Activated CD4-positive, alpha-beta T cell treated with anti-CD3 and anti-CD28 coated beads for 36 hours (primary cell): ENCODE measurements at places on chromosomes 6 and 20.

DNA sequence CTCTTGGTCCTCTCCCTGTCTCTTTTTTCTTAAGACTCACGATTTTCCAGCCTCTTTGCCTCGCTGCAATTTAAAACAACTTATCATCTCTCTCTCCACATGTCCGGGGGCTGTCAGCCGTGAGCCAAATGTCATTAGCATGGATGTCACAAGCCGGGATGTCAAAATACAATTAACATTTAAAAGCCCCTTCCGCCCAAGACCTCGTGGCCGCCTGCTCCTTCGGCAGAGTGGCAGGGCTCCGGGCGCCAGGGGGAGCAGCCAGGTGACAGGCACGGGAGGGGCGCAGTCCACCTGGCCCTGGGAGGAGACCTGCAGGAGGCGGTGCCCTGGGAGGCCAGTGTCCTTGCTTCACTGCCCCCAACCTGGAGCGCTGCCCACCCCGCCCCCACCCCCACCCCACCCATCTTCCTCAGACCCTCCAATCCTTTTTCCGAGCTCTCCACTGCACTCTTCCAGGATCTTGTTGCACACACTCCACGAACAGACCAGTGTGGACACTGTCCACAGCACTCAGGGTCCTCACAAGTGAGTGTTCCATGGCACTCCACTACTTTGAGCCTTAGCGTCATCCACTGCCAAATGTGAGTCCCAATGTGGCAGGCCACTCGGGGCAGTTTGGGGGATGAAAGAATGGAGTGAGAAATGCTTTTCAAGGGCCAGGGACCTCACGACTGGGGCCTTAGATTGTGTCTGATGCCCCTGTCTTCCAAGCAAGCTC lies 5.6 kb upstream of the GRM4 start:
- no peak for DNase-seq

DNA sequence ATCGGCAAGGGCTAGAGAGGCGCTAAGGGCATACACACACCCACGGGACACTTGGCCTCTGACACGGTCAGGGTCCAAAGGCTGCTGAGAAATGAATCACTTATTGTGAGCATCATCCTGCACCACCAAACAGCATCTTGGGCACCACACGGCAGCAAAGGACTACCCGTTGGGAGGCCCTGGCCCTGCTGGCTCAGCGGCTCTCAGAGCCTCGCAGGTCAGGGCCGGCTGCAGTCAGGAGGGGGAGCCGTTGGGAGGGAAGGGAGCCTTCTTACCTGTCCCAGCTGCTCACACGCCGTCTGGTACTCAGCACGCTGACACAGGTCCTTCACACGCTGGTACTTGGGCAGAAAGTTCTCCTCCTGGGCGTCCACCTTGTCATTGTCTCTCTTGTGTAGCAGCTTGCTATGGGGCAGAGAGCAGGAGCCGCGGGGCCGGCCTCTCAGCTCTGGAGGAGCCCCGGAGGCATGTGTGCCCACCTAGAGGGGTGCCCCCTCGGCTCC lies 109.0 kb downstream of the SULF2 start:
- no peak for DNase-seq

DNA sequence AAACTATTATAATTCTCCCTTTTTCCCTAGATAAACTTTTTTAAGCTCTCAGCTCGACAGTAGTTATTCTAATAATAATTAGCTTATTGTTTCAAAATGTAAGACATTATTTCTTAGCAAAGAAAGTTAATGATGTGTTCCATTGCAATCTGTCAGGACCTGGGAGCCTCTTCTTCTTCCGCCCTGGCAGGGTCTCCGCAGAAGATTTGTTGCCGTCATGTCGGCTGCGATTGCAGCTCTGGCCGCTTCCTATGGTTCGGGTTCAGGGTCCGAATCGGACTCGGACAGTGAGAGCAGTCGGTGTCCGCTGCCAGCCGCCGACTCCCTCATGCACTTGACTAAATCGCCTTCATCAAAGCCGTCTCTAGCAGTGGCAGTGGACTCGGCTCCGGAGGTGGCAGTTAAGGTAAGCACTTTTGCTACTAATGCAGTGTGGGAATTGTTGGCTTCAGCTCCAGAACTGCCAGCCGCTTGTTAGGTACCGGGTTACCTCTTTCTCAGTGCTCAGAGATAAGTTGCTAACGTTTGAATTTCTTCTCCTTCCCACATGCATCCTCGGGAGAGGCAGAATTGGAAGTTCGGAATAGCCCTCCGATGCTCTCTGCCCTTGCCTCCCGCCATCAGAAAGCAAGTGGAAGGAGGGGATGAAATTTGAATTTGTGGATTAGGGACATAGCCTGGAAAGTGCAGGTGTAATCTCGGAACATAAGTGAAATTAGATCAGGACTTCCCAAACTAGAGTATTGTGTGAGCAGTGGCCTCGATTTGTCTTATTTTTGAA lies at the start of gene CDC40:
TSS of gene CDC40 (plus strand) at position 200 of the 781 bp plus-strand sequence. CDS start at position 218, 18 bp downstream.
- peak; percentile 72 for DNase-seq

DNA sequence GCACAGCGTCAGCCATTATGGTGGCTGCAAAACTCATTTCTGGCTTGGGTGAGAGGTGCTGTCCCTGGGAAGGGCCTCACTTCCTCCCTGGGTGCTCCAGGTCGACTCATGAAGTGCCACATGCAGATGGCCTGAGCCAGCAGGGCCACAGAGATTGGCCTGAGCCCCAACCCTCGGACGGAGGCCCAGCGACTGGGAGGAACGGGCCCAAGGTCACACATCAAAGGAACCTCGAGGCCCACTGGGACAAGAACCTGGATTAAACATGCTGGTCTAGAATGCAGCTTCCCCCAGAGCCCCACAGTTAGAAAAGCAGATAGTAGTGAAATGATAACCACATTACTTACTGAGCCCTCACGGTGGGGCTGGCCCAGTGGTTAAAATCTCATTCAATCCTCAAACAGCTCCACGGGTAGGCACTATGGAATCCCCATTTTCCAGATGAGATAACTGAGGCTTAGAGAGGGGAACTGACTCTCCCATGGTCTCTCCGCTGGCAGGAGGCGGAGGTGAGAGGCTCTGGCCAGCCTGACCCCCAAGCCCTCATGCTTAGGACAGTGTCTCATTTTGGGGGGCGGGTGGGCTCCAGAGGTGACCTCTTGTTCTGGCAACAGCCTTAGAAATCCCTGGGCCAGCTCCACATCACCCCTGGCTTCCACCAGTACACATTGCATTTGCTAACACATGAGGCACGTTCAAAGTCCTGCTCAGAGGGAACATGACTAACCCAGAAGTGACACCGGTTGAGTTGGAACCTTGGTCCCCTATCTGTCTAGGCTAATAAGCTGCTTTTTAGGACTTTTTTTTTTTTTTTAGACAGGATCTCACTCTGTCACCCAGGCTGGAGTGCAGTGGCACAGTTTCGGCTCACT lies 53.0 kb downstream of the SRC start:
- no peak for DNase-seq

DNA sequence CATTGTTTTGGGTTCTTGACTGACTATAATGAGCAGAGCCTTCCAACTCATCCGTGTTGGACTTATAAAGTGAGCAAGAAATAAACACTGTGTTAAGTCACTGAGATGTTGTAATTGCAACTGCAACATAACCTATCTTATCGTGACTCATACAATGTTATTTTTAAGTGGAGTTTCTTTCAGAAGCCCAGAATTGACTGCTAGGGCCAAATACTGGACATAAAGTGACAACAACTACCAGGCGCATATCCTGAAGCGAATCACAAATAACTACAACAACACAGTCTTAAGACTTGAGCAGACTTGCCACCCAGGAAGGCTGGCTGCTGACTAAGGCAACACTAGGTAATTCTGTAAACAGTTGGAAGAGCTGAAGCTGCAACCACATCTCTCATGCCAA lies 326.6 kb downstream of the COL12A1 start:
- no peak for DNase-seq

GRCh38 chr6:131379948-131380347 lies 193.1 kb upstream of the ARG1 start:
- no peak for DNase-seq

GRCh38 chr6:20481281-20481680 lies 53.0 kb upstream of the CDKAL1 start:
- no peak for DNase-seq

GRCh38 chr20:62326559-62326958 lies 23.8 kb downstream of the ADRM1 start:
- no peak for DNase-seq

DNA sequence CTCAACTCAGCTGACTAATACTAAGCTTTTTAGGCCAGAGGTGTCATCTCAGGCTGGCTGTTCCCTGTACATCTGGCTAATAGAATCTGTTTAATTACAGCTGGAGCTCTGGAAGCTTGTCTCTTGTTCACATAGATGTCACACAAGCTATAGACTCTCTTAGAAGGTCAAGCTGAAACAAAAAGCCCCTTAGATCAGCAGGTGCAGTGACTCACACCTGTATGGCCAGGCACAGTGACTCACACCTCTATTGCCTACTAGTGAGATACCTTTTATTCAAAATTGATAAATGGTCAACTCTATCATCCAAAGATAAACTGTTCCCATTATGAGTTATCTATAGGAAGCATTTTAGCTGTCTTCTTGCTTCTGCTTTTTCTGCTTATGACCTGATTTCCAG lies 29.9 kb upstream of the MTHFD1L start:
- DNase-seq: no peak

- DNase-seq: no peak
These were observed 17.4 kb downstream of the ITPR3 start for GRCh38 chr6:33638556-33638955.
